Hematopoietic multipotent progenitor cell treated with erythropoietin and hydrocortisone succinate and interleukin-3 and kit ligand, for 6 days (in vitro differentiated cells): ENCODE measurements at places on chromosomes 1 and 21.

GRCh38 chr21:38067086-38067739, 151.0 kb upstream of the KCNJ6 start:
- no peak for DNase-seq

DNA sequence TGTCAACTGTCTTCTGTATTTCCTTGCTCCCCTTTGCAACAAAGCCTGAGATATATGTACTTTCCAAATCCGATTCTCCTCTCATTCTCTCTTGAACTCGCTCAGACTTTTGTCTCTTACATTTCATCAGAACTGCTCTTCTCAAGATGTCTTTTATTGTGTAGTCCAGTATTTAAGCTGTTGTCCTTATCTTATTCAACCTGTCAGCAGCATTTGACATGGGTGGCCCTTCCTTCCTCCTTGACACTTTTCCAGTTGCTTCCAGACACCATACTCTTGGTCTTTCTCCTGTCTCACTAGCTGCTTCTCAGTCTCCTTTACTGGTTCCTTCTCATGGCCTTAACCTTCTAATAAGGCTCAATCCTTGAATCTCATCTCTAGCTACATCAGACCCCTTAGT, 47.0 kb downstream of the TSNAX start:
- no peak for DNase-seq

GRCh38 chr1:160491017-160491416, 32.0 kb downstream of the SLAMF6 start:
- DNase-seq = no peak

DNA sequence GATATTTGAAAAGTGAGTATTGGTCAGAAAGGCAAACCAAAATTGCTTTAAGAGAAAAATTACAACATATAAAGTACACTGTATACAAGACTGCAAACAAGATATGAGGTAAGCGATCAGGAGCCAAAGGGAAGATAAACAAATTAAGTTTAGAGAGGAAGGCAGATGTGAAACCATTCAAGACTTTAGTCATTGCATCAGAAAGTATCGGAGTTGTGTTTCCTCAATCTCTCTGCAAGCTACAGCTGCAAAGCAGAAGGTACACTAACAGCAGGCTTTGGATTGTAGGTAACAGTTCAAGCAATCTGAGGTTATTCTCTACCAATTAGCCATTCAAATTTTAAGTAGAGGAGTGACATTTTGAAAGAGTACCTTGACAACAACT, 21.3 kb upstream of the TLCD4 start:
- no peak for DNase-seq

DNA sequence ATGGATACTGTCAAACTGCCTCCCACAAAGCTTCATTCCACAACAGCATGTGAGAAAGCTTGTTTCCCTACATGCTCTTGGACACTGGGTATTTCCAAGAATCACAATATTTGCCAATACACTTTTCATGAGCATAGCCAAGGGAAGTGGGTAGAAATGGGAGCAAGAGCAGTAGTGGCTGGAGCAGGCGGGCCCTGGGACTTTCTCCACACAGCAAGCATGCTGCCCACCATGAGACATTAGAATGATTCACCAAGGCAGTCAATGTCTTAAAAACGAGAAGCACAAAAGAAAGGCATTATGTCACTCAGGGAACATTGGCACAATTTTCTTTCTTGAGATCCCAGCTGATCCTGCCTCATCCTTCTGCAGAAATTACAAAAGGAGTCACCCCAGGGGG, 371.6 kb upstream of the RUNX1 start:
- DNase-seq = no peak

DNA sequence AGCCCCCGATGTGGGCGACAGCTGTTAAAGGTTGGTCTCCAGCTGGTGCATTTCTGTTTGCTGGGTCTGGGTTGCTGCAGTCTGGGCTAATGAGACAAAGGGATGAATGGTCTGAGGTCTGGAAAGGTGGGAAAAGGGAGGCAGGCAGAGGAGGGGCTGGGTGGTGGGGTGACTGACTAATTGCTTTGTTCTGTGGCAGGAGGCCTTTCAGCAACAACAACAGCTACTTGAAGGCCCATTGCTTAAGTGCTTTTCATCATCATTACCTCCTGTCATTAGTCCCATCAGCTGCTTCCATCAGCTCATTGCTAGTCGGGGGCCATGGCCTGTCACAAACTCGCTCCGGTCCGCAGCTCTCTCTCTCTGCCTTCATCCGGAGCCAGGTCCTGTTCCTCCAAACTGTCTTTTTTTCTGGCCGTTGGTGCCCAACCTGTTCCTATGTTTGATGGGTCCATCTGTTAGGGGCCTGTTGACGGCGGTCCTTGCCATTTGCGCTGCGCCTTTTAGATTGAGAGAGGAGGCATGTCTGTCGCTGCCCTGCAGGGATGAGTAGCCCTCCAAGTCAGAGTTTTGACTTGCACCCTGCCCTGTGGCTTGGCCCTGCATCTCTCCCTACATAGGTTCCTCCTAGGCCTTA, 105.6 kb upstream of the PLXNA2 start:
- no peak for DNase-seq

- DNase-seq = peak; percentile 64
These were observed 2.2 kb downstream of the IKBKE start for GRCh38 chr1:206472454-206472853.

DNA sequence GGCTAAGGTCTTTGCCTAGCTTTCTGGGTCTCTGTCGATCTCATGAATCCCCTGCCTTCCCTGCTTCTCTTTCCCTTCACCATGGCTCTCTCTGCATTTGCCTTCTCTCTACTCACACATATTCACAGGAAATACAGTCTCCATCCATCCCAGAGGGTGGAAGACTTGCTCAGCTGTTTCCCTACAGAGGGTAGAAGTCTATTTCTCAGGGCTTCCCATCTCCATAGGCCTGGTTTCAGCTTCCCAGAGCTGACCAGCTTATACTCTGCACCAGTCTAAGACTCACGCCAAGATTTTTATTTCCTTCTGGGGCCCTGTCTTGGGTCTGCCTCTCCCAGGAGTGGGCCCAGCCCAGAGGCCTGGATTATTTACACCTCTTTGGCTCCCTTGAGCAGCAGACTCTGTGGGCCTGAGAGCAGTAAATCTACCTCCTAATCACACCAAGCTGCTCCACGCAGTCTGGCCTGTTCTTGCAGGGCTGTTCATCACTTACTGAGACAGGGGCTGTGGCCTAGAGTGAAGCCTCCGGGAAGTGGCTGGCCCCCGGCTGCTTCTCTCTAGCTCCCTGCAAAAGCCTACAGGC, 102.5 kb downstream of the PLXNA2 start:
- no peak for DNase-seq

DNA sequence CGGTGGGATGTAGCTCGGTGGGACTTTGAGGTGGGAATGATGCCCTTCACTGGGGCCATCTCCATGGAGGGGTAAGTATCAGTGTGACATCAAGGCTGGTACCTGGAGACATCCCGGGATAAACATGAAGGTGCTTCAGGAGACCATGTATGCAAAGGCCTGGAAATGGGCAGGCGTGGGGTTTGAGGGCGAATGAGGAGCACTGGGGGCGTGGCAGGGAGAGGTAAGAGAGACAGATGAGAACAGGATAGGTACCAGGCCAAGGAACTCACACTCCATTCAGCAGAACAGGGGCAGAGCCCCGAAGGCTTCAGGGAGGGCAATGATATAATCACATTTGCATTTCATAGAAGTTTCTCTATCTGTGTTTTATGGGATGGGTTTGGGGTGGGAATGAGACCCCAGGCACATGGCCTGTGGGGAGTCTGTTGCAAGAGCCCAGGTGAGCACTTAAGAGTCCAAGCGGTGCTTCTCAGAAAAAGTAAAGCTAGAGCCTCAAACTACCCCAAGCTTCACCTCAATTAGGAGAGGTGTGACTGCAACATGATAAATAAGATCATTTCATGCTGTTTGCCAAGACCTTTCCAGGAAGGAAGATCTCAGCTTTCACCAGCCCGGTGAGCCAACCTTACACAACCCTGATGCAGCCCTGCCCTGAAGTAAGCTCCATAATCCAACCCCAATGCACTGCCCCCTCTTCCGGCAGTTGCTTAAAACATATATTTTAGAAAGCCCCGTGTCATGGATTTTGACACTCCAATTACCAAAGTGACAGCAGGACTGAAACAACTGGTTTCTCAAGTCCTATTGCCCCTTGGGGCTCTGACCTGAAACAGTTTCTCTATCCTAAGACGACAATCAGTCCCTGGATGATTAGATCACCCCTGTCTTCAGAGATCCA, 7.4 kb downstream of the S100A9 start:
- DNase-seq = no peak

- no peak for DNase-seq
These were observed 26.3 kb upstream of the CYP4B1 start for GRCh38 chr1:46772571-46772970.

- peak; percentile 27 for DNase-seq
These were observed 1.1 kb upstream of the ADAMTS1 start for GRCh38 chr21:26846036-26846931.

DNA sequence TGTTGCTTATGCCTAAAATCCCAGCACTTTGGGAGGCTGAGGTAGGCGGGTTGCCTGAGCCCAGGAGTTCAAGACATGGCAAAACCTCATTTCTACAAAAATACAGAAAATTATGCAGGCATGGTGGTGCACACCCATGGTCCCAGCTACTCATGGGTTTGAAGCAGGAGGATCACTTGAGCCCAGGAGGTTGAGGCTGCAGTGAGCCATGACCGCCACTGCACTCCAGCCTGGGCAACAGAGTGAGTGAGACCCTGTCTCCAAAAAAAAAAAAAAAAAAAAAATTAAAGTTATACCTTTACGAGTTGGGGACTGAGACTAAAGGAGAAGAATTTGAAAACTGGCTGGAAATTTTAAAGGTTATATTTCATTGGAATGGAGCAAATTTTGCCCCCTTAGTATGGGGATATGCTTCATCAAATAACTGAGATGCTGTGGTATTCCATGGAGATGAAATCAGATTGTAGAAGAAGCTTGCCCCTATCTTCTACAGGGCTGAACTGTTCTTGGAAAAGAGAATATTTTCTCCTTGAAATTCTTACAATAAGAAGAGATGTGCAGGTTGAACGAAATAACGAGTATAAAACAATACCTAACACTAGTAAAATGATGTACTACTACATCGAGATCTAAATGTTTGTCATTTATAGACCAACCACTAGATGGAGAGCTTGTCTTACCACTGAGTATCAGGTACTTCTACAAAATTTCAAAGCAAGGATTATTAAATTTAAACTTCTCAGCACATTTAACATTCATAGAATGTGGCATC, 34.9 kb upstream of the SCYL3 start:
- DNase-seq = peak; percentile 80

DNA sequence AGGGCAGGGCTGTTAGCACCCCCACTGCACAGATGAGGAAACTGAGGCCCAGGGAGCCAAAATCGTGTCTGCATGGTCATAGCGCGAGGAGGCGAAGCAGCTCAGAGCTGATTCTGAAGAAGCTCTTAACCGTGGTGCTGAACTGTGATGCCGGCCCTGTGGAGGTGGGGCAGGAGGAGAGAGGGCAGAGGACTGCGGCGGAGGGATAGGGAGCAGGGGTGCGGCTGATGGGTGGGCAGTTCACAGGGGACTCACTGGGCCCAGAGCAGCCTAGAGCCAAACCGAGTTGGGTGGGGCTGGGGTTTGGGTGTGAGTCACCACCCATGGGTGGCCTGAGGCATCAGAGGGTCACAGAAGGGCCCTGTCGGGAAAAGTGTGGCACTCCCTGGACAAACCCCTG, 74.7 kb downstream of the RAP1GAP start:
- no peak for DNase-seq

DNA sequence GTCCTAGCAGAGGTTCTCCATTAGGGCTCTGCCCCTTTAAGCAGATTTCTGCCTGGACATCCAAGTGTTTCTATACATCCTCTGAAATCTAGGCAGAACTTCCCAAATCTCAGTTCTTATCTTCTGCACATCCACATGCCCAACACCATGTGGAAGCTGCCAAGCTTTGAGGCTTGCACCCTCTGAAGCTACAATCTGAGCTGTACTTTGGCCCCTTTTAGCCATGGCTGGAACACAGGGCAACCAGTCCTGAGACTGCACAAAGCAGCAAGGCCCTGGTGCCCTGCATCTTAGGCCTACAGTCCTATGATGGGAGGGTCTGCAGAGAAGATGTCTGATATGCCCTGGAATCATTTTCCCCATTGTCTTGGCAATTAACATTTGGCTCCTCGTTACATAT, 8.0 kb downstream of the HAO2 start:
- DNase-seq = no peak

- peak; percentile 99 for DNase-seq
These were observed 396 bp upstream of the UAP1 start for GRCh38 chr1:162561037-162561615.

DNA sequence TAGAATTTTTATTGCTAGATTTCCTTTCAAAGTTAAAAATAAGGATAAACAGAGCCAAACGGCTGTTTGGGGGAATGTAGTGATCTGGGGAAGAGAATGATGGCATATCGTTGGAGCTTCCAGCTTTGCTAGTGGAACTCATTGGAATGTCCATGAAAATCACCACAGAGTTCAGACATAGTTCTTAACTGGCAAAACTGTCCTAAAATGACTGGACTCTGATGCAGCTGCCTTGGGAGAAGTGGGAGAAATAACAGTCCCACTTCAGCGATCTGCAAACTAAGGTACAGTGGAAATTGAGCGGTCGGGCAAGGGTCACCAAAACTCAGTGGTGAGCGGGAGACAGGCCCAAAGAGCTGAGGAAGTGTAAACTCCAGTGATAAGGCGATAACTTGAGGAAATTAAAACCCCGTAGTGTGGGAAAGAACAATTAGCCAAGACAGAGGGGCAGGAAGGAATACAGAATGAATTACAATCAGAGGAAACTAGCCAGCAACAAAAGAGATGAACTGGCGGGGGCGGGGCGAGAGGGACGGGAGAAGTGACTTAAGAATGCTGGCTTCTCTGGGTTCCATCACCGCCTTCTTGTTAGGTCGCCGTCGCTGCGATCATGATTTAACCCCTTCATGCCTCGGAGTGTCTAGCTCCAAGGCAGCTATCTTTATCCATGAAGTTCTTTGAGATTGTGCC, 89.8 kb upstream of the ARHGAP29 start:
- DNase-seq = peak; percentile 16

DNA sequence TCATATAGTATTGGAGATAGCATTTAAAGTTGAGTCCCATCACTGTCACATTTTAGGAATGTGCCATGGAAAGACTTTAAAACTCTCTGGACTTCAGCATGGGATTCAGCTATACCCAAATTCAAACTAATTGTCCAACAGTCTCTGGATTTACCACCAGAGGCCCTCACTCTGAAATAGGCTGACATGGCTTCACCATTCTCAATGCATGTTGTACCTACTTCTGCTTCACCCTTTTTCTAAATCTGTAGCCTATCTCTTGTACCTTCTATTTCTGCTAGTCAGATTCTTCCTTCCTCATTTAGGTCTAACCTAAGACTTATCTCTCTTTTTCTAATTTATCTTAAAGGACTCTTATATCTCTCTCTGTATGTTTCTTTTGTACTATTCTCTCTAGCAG, 512.7 kb upstream of the ZRANB2 start:
- DNase-seq = peak; percentile 20

DNA sequence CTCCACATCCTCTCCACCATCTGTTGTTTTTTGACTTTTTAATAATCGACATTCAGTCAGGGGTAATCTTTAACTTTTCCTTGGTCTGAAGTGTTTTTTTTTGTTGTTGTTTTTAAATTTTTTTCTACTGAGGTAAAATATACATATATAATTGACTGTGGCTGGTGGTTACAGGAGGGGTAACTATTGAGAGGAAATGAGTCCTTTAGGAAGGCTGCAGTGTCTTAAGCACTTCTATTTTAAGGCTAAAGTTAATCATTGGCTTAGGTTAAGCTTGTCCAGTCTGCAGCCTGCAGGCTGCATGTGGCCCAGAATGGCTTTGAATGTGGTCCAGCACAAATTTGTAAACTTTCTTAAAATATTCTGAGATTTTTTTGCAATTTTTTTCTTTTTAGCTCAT, 172.5 kb downstream of the CTH start:
- no peak for DNase-seq
